BE2C (cell line): ENCODE measurements at places on chromosomes 11 and 22.
A peak's percentile ranks its signal among the peaks of the same experiment; 100 is the strongest.

DNA sequence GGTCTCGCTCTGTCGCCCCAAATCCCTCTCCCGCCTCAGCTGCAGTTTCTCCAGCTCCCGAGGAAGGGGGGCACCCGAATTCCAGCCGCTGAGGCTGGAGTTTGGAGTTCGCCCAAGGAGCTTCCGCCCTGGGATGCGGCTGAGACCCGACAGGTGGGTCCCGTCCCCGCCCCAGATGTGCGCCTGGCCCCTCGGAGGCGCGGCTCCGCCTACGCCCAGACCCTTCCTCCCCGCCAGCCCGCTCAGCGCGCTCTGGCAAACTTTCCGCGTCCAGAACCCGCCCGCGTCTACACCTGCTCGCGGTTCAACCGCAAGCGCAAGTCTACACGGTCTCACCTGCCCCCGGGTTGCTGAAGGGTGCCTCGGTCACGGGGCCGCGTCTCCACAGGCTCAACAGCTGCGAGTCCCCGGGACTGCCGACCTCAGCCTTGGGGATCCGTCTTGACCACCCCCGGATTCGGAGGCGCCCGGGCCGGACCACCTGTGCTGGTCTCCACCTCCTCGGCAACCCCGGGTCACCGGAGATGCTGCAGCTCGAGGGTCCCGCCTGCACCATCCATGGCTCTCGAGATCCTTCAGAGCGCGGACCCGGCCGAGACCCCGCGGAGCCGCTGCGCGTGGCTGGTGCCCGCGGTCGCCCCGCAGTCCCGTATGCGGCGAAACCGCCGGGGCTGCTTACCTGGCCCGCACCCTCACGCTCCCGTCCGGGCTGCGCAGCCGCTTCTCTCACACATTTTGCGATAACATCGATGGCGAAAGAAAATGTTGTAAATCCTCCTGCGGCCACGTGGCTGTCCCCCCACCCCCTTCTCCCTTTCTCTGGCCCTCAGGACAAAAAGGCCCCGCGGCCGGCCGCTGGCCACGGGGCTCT is 63.6 kb downstream of the NFAM1 start:
- no peak for DNase-seq

DNA sequence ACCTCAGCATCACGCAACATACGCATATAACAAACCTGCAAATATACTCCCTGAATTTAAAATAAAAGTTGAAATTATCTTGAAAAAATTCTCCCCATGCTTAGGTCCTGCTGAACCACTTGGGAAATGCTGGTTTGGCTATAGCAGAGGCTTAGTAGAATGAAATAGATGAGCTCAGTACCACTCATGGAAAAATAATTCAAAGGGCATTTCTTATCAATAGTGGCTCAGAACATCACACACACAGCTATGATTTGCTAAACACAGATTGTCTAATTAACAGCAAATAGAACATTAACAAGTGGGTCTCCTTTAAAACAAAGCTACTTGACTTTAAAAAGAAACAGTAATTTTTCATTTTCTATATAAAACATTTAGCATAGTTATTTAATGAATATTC is 21.5 kb downstream of the ELMOD1 start:
- DNase-seq: no peak

DNA sequence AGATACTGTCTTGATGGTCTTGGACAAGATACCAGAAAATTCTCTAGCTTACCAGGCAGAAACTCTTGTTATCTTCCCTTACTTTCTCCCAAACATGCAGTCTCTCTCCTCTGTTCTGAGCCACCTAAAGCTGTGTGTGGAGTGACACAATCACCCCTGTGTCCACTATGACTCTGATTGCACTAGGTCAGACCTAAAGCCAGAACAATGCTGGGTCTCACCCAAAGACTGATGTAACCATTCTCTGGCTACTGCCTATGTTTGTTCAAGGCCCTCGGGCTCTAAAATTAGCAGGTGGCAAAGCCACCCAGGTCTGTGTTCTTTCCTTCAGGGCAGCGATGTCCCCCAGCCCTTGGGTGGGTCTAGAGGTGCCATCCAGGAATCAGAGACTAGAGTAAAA is 200.5 kb downstream of the KCNA4 start:
- DNase-seq: no peak

GRCh38 chr11:13666708-13667107 is 1.8 kb upstream of the FAR1 start:
- no peak for DNase-seq

DNA sequence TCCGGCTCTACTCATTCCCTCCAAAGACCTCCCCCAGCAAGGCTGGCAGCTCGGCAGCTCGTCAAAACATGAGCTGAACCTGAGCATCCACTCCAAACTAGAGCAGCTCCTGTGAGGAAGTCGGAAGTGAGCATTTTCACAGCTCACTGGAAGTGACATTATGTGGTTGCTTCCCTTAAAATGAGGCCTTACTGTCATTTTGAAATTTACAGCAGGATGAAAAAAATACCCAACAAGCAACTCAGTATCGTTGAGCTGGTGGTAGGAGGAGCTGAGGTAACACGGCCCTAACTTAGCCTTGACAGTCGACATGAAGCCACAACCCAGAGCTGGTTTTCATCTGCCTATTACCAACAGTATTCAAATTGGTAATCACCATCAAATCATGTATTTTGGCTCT is 38.0 kb upstream of the ARFGAP3 start:
- no peak for DNase-seq

DNA sequence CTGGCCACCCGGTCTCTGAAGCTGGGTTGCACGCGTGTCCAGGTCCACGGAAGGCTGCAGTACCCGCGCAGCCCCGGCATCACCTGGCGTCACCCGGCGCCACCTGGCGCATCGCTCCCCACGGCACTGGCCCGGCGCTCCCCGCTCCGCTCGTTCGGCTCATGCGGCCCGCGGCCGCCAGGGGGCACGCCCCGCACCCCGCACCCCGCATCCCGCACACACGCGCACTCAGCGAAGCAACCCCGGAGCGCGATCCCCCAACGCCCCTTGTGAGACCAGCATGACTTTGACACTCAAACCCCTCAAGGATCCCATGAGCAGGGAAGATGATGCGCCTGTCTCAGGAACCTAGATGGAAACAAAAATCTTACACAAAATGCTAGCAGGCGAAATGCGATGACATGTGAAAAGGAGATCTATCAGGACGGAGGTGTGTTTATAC is 11.9 kb downstream of the B3GNT6 start:
- DNase-seq: peak; percentile 70

GRCh38 chr11:36455658-36456111 is 54.4 kb downstream of the TRAF6 start:
- DNase-seq: peak; percentile 47

DNA sequence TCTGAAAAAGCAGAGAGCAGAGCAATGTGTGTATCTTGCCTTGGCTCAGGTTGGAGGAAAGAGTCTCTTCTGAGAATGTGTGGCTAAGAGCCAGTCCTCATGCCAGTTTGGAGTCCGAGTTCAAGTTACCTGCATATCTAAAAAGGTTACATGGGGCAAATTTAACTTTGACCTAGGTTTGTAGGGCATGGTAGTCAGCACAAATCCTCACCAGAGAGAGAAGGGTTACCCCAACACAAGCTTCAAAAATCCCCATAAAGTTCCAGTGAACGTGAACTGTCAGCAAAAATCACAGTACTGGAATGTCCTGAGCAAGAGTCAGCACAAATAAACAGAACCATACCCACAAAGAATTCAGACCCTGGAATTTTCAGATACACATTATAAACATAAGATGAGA is 13.8 kb downstream of the SDHD start:
- no peak for DNase-seq

- no peak for DNase-seq
These were observed 36.3 kb upstream of the LRRC10B start for GRCh38 chr11:61472282-61472681.

GRCh38 chr11:68589547-68590216 is 94.7 kb upstream of the GAL start:
- DNase-seq: no peak

- DNase-seq: no peak
These were observed 16.8 kb downstream of the OR56B4 start for GRCh38 chr11:6124245-6124644.

DNA sequence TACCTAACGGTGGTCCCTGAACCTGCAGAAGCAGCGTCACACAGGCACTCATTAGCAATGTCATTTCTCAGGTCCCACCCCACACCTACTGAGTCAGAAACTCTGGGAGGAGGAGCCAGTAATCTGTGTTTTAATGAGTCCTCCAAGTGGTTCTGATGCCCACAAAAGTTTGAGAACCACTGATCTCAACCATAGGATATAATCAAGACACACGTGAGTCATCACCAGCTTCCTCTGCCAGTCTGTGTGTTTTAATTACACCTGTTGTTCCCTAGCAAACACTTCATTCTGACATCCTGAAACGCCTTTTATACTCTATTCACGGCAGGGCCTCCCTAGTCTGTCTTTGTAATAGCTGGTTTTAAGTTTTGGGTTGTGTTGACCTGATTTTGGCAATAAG is 5.8 kb downstream of the TECTA start:
- no peak for DNase-seq

GRCh38 chr11:127485541-127485940 is 485.0 kb upstream of the KIRREL3 start:
- no peak for DNase-seq

- DNase-seq: no peak
These were observed 15.0 kb downstream of the STARD10 start for GRCh38 chr11:72778535-72779494.

- no peak for DNase-seq
These were observed 33.1 kb downstream of the MTMR3 start for GRCh38 chr22:29916007-29916544.

DNA sequence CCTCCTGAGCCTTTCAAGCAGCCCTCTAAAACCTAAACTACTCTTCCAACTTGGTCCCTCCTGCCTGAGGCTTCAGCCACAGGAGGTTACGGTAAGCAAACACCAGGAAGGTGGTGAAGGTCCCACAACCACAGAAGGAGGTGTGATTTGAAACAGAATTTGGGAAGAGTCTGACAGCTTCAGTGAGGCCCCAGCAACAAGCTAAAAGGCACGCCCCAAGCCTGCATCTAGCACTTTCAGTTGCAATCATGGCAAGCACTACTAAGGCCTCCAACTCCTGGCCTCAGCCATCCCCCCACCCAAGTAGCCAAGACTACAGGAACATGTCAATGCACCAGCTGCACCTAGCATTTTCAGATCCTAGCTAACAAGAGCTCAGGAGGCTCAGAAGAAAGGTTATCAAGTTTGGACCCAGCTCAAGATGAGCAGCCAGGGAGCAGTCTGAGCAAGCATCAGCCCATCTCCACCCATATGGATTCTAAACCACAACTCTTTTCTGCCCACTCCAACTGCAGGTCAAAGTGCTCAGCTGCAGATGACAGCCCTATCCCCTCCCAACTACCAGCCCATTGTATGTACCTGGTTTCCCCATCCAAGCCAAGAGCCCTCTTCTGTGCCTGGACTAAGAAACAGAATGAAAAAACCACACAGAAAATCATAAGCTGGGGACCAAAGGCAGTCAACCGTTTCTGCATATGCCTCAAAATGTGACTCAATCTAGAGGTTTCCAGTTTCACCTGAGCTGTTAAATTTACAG is 10.4 kb upstream of the AHNAK start:
- DNase-seq: no peak

- peak; percentile 67 for DNase-seq
These were observed 23.6 kb upstream of the RNASEH2C start for GRCh38 chr11:65744026-65744698.

DNA sequence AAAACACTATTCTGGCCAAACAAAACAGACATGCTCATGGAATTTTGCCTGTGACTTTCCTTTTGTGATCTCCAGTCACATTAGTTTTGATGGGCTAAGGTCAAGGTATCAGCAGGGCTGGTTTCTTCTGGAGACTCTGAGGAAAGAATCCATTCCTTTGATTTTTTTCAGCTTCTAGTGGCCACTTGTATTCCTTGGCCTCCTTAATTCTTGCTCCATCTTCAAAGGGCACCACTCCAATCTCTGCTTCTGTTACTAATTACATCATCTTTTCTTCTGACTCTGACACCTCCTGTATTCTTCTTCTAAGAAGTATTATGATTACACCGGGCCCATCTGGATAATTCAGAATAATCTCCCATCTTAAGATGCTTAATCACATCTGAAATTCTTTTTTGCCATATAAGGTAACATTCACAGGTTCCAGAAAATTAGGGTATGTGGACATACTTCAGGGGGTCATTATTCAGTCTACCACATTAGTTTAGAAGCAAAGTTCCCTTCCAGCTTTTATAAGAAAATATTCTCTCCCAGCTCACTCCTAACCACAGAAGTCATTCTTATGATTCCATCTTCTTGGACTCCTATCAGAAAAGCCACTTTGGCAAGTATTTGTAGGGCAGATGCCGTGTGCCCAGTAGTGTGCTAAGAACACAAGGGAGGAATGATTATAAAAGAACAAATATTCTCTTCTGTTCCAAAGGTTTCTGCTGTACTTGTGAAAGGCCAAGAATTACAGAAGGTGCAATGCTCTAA is 56.4 kb upstream of the FSHB start:
- no peak for DNase-seq

GRCh38 chr11:33000181-33000580 is 15.5 kb upstream of the DEPDC7 start:
- no peak for DNase-seq

DNA sequence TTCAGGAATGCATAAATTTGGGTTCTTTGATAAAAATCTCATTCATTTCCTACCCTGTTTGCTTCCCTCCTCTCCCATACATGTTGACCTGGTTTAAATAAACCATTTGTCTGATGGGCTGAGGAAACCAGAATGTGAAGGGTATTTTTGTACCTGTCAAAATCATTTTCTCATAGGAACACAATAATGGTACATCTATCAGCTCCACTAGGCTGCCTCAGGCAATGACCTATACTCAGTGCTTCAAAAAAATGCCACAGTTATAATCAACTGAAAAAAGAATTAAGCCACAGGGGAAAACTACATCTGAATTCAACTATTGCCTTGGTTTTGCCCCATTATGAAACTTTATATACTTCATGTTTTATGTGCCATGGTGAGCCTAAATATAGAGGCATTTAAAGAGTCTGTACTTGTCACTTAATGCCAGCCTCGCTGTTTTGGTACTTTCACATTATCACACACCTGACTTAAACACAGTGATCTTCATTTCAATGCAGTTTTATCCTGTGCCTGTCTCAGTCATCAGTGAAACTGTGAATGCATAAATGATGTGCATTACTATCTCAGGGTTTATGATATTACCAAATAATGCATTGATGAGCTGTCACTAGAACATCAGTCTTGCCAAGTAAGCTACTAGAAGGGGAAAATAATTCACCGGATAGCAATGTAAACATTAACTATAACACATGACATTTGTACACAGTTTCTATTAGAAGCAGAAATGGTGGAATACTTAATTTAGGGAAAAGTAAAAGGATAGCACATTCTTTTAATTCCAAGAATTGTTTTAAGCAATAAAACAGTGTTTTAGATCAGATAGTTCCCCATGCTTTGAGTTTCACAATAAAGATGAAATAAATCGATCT is 92.7 kb downstream of the MSANTD4 start:
- DNase-seq: no peak

GRCh38 chr11:108589136-108589535 is 4.4 kb downstream of the EXPH5 start:
- no peak for DNase-seq
